ENCODE measurements at places on chromosomes 6 and 20.

DNA sequence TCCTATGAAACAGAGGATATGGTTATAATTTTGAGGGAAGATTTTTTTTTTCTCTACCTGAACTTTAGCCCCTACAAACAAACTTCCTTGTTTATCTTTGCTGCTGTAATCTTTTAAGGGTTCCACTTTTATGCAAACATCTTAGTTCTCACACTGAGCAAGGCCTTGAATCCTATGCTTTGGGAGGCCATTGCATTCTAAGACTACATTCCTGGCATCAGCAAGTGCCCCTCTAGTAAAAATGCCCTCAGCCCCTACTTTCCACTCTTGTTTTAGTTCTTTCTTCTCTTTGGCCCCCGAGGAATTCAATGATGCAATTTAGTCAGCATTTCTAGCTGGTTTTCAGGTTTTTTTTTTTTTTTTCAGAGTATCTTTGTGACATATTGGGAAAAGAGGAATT is 8.1 kb upstream of the AHI1 start:
- DNase-seq = no peak

- no peak for DNase-seq
Observed at GRCh38 chr20:25469558-25469957, 62.1 kb downstream of the GINS1 start.

DNA sequence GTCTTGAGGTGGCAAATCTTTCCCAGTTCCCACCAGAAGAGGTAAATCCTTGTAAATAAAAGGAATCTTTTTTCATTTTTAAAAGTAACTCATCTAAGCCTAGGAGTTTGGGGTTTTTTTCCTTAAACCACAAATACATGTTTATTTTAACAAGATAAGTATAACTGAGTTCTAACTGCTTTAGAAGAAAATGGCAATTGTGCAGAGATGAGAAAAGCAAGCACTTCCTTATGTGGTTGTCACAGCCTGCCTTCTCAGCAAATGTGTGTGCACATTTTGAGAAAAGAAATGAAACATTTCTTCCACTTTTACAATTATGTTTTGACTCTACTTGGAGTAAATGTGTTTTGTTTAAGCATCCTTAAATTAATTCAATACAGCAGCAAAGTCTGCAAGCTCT is 17.7 kb downstream of the HCK start:
- no peak for DNase-seq

- DNase-seq = no peak
Observed at GRCh38 chr6:105397987-105398386, 4.9 kb downstream of the PREP start.

DNA sequence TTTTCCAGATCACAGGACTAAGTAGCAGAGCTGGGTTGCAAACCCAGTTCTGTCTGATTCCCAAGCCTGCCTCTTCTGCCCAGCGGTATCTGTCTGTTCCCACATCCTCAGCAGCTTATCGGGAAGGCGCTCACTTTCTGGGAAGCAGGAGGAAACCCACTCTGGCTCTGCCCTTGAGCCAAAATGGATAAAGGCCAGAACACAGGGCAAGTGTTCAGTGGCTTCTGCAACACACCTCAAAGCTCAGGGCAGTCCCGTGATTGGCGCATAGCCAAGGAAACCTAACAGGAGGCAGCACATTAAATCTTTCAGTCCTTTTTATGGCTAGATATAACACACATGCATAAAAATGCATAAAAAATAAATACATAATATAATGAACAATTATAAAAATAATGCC is 262.2 kb downstream of the NRN1 start:
- no peak for DNase-seq

- no peak for DNase-seq
Observed at GRCh38 chr6:44485601-44486401, 98.3 kb downstream of the CDC5L start.

DNA sequence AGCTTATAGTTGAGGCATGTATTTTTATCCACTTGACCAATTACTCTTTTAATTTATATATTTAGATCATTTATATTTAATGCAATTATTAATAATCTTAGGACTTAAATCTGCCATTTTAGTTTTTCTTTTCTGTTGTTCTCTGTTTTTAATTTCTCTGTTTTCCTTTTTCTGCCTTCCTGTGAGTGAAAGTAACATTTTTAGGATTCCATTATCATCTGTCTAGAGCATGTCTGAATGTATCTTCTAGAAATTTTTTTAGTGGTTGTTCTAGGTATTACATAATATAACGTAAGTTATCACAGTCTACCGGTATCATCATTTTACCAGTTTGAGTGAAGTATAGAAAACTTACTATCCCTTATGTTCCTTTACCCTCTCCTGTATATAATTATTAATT is 197.3 kb downstream of the UNC5CL start:
- no peak for DNase-seq

GRCh38 chr20:38298768-38299288 is 5.1 kb upstream of the BPI start:
- no peak for DNase-seq

DNA sequence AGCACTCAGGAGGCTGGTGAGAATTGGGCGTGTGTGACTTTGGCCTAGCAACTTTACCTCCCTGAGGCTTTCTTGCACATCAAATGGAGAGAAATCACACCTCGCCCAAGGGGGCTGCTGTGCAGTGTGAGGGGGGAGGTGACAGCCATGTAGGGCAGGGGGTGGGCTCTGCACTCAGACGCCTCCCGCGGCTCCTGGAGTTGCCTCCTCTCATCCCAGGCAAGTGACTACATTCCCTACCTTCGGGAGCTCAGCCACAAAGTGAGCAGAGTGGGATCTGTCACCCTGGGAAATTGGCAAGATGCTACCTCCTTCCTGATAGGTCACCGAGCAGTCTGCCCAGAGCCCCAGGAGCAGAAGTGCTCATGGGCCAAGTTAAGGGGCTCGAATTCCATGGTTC is 56.0 kb downstream of the GCNT2 start:
- no peak for DNase-seq

- DNase-seq = no peak
Observed at GRCh38 chr20:4153251-4153650, 137.9 kb upstream of the RNF24 start.

DNA sequence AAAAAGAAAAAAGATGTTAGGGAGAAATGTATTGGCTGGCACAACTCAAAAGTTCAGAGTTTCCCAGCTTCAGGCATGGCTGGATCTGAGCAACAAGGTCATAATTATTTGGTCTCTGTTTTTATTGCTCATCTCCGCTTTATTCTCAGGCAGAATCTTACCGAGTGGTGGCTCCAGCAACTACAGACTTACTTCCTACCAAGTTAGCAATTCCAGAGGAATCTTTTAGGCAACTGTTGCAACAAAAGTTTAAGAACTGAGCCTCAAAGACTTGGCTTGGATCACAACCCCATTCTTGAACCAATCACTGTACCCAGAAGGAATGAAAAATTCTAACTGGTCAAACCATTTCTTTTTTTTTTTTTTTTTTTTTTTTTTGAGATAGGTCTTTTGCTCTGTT is 35.5 kb upstream of the NCOA3 start:
- no peak for DNase-seq

GRCh38 chr20:53215166-53215565 is 243.0 kb downstream of the TSHZ2 start:
- DNase-seq = no peak

GRCh38 chr6:33023536-33023935 is 14.1 kb upstream of the HLA-DOA start:
- DNase-seq = no peak

- no peak for DNase-seq
Observed at GRCh38 chr20:49948809-49949507, 12.8 kb downstream of the RNF114 start.

DNA sequence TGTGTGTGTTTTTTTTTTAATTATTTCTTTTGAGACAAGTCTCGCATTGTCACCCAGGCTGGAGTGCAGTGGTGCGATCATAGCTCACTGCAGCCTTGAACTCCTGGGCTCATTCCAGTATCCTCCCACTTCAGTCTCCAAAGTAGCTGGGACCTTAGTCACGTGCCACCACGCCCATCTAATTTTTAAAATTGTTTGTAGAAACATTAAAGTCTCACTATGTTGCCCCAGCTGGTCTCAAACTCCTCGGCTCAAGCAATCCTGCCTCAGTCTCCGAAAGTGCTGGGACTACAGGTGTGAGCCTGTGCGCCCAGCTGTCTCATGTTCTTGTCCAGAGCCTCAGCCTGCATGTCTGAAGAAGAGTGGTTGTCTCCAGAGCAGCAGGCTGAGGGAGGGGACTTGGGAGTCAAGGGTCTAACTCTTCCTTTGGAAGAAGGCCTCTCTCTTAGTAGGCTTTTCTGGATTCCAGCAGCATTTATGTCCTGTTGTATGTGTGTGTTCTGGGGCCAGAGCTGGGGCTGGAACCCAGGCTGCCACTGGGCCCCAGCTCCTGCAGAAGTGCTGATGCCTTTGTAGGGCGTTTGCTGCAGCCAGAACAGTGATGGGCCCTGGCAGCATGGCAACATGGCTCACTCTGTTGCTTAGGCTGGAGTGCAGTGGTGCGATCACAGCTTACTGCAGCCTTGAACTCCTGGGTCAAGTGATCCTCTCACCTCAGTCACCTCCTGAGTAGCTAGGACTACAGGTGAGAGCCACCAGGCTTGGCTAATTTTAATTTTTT is 5.4 kb downstream of the DNMT3B start:
- no peak for DNase-seq

DNA sequence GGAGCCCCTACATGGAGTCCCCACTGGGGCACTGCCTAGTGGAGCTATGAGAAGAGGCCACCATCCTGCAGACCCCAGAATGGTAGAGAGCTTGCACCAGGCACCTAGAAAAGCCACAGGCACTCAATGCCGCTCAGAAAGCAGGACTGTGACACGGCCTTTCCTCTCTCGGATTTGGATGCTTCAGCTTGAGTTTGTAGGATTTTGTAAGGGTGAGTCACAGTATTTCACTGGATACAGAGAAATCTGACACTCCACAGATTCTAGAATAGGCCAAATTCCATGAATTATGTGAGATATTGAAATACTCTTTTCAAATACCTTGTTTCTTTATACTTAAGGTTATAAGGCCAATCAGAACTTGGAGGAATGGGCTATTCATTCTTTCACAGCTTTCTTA is 424.5 kb downstream of the HTR1B start:
- DNase-seq = no peak

- no peak for DNase-seq
Observed at GRCh38 chr20:32350421-32350820, 7.7 kb upstream of the ASXL1 start.

DNA sequence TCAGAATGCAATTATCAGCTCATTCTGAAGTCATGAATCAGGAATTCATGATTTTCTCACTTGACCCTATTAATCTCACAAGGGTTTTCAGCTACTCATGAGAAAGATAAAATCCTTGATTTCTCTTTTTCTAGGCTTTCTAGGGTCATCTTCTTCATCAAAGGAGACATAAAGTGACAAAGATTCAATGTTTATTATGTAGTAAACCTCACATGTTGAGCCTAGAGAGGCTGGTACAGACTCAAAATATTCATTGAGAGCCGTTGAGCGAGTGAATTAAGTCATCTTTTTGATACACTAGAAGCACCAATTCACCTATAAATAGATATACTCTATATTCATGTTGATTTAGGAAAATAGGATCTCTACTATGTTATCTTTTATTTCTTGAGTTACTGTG is 104.8 kb upstream of the TRAF3IP2 start:
- DNase-seq = no peak

DNA sequence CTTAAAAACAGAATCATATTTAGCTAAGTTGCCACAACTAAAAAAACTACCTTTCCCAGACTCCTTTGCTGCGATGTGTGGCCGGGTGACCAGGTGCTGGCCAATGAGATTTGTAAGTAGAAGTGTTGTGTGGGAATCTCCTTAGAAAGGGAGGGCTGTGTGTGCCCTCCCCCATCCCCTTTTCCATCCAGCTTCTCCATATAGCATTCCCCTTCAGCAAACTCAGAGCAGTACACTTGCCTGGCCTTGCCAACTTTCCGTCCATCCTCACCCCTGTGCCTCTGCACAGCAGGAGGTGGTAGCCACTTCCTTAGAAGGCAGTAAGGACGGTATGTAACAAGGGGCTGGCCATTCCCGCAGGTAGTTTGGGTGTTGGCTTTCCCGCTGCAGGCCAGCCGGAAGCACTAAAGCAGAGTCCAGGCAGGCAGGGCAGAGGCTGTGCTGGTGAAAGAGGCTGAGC is 22.3 kb upstream of the KCNK16 start:
- DNase-seq = no peak

- DNase-seq = no peak
Observed at GRCh38 chr6:14458669-14459266, 341.2 kb downstream of the CD83 start.

DNA sequence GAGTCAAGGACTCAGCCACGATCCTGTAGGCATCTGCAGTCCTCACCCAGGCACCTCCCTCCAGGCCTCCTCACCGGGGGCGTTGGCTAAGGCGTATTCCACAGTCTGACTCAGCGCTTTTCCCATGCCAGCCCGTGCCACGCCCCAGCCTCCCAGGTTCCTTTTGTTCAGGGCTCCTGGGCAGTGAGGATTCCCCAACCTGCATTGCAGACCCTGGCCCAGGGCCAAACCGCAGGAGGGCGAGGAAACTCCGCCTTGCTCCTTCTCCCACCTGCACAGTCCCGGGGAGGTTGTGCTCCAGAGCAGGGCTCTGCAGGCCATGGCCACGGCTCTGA is 202.8 kb upstream of the CST7 start:
- DNase-seq = no peak

- no peak for DNase-seq
Observed at GRCh38 chr6:170172825-170173256, 118.0 kb downstream of the DLL1 start.

- no peak for DNase-seq
Observed at GRCh38 chr6:47922391-47922790, 140.6 kb downstream of the OPN5 start.

DNA sequence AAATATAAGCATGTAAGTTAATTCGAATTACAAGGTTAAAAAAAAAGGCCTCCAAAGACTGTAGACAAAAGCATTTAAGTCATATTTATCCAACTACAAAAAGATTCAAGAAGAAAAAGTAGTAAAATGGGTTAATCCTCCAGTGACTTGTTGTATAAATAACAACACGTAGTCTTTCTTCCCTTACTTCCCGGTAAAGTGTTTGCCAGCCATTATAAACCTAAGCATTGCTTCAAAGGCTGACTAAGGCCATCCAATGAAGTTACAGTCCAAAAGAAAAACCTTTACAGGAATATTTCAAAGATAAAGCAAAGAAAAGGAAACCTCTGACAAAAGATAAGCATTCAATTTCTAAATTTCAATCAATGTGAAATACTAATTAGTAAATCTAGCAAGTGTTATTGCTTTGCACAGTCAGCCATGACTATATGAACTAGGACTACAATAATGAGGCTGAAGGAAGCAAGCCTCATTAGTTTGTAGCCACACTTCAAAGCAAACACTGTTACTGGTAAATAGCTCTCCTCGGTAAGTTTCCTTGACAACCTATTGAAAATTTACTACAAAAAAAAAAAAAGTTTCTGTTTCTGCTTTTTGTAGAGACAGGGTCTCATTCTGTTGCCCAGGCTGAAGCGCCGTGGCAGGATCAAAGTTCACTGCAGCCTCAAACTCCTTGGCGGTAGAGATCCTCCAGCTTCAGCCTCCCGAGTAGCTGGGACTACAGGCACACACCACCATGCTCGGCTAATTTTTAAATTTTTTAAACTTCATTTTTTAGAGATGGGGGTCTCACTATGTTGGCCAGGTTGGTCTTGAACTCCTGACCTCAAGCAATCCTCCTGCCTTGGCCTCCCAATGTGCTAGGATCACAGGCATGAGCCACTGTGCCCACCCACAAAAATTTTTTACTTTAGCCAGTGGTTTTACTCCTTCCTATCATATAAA is 46.0 kb downstream of the NUDT3 start:
- DNase-seq = no peak
